ENCODE measurements at places on chromosomes 13 and 19. TPM values are rescaled to one million over a fixed set of nuclear protein-coding genes. Genes with fewer than 3 reads are reported as not detected.

The PRR36 gene
- polyA plus RNA-seq: 0.01 TPM

The CYP2A7 gene
- not detected for polyA plus RNA-seq

The FFAR1 gene
- not detected for polyA plus RNA-seq

The ACP7 gene
- not detected for polyA plus RNA-seq

DNA sequence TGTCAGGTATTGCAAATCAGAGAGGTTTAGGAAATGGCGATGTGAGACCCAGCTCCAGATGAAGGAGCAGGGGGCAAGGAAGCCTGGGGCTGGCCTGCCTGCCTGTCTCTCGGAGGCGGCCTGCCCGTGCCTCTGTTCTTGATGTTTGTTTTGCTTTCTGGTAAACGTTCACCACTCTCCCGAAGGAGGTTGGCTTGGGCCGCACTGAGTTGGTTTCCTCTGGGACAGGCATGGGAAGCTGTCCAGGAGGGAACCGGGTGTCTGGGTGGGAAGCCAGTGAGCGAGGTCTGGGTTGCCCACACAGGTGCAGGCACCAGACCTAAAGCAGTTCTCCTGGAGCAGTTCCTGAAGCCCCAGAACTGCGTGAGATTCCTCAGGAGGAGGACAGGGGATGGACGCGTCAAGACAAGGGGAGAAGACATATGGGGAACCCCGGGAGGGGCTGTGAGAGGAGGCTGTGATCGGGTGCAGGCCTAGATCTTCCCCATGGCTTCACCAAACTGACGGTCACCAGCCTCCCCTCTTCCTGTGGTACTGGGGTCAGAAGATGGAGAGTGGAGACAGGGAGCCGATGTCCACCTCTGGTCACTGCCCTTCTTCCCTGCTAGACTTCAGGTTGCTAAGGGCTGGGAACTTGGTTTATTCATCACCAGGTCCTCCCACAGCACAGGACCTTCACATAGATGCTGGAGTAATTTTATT lies 15.2 kb downstream of the COL4A2 start:
- no peak for DNase-seq

Measured in heart left ventricle (tissue), 16 donors.